ENCODE measurements at places on chromosomes 11 and 22. TPM values are rescaled to one million over a fixed set of nuclear protein-coding genes. Genes with fewer than 3 reads are reported as not detected.

The RCN1 gene
- total RNA-seq = 457 TPM

The TREH gene
- not detected for total RNA-seq

The OR51E1 gene
- total RNA-seq = not detected

The C11orf42 gene
- not detected for total RNA-seq

The LIF gene
- total RNA-seq = 0.27 TPM

The TALDO1 gene
- 243 TPM for total RNA-seq

The C11orf86 gene
- total RNA-seq = not detected

The NCR3LG1 gene
- 25.0 TPM for total RNA-seq

The MS4A8 gene
- total RNA-seq = not detected

The SNX15 gene
- 7.6 TPM for total RNA-seq

The KRTAP5-8 gene
- not detected for total RNA-seq

The MS4A15 gene
- not detected for total RNA-seq

The FGF3 gene
- total RNA-seq = not detected

The SLC29A2 gene
- 0.27 TPM for total RNA-seq

The DERL3 gene
- total RNA-seq = 0.66 TPM

The RGL4 gene
- not detected for total RNA-seq

The NRXN2 gene
- total RNA-seq = not detected

The RFPL1 gene
- total RNA-seq = not detected

The CRYAB gene
- 0.29 TPM for total RNA-seq

The LBHD1 gene
- 4.8 TPM for total RNA-seq

The IL10RA gene
- not detected for total RNA-seq

The FOLR1 gene
- not detected for total RNA-seq

The CCDC90B gene
- total RNA-seq = 87.0 TPM

The PANX3 gene
- total RNA-seq = not detected

The IFITM1 gene
- 10.0 TPM for total RNA-seq

The IGSF22 gene
- total RNA-seq = not detected

The NXF1 gene
- 52.9 TPM for total RNA-seq

Data from thoracic aorta endothelial cell (primary cell).